ENCODE measurements at places on chromosomes 7 and 10.

DNA sequence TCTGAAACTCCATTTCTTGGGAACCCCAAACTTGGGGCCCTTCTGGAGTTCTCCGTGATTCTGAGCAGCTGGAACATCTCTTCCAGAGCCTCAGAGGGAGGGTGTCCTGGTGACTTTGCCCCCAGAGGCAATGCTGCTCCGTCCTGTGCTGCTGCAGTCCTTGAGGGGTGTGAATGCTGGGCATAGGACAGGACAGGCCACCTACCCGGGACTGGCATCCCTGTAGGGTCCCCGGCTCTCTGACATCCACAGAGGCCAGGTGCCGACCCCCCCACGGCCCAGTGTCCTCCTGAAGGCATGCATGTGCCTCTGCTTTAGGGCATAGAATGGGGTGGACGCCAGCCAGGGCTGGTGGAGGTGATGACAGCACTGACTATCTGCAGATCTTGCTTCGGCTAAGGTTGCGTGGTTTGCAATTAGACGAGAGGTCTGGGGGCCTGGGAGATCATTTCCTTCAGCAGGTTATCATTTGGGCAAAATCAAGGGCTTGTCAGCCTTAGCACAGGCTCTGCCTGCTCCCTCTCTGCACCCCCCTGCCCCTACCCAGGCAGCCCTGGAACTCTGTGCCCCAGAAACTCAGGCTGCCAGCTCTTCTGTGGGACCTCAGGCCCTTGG is 136.9 kb upstream of the GPR26 start:
- DNase-seq: no peak

GRCh38 chr7:91276909-91277308 is 12.7 kb downstream of the FZD1 start:
- DNase-seq: no peak

- no peak for DNase-seq
Observed at GRCh38 chr7:158047391-158048059, 540.1 kb downstream of the PTPRN2 start.

DNA sequence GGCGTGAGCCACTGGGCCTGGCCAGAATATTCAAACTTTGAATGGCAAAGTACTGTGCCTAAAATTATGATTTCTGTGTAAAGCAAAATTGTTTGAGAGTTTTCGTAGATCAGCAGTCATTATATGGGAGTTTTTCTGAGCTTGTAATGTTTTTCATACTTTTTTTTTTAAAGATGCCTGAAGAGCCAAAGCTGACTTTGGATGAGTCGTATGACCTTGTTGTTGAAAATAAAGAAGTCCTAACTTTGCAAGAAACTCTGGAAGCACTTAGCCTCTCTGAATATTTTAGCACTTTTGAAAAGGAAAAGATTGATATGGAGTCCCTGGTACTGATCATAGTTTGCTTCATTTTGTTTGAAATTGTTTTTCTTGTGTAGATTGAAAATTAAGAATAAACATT is 26.7 kb downstream of the SEC23IP start:
- DNase-seq: no peak

GRCh38 chr10:3099291-3100092 is 32.1 kb downstream of the PFKP start:
- no peak for DNase-seq

- DNase-seq: no peak
Observed at GRCh38 chr7:46145412-46145811, 224.3 kb upstream of the IGFBP3 start.

DNA sequence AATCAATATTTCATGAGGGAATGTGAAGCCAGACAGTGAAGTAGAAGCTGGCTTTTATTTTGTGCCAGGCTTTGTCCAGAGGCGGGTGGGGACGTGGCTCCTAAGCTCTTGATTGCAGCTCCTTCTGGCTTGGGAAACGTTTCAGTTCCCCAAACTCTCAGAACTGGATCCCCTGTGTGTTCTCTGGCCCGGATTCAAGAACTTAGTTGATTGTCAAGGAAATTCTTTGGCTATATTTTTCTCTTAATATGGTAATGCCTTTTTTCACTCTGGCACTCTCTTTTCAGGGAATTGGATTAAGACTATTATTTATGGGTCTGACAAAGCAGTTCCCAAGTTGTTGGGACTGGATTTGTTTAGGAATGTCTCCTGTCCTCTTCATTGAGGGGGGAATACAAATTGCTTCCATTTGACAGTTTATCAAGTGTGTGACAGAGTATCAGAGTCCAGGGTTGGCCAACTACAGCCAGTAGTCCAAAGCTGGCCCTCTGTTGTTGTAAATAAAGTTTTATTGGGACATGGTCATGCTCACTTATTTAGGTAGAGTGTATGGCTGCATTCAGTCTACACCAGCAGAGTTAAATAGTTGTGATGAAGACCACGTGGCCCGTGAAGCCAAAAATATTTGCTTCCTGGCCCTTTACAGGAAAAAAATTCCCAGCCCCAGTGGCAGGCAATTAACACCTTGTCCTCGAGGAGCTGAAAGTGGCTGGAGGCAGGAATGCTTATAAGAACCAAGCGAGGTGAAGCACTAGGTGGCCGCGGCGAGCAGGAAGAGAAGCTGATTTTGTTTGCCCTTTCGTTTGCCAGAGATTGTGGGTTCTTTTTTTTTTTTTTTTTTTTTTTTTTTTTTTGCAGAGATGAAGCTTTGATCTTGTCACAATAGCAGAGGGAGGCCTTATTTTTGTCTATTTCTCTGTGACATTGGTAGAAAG is 34.3 kb downstream of the HTRA1 start:
- DNase-seq: no peak
